ENCODE measurements at places on chromosomes 12 and 14.

DNA sequence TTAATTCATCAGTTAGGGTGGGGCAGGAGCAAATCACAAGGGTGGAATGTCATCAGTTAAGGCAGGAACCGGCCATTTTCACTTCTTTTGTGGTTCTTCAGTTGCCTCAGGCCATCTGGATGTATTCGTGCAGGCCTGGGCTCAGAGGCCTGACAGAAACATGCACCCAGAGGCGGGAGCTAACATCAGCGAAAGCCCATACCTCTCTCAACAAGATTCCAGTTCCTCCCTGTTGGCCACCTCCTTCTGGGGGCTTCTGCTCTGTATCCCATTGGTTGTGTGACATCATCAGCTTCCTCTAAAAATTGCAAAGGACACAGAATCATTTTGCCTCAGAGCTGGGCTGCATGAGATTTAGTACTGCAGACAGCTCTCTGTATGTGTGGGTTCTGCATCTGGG lies 134.3 kb downstream of the ZNF664 start:
- H3K4me1 ChIP-seq, result peaks cover 21% of the 10 kb centered on the region
- peaks cover 3% of the 10 kb centered on the region for H3K27me3 ChIP-seq
- no peak for DNase-seq
- no peak overlapping the region for H3K27ac ChIP-seq
- H3K36me3 ChIP-seq, result peaks cover 11% of the 10 kb centered on the region
- no peak overlapping the region for H3K4me3 ChIP-seq

GRCh38 chr14:104360501-104360900 lies 219.1 kb upstream of the C14orf180 start:
- no peak for DNase-seq
- no peak overlapping the region for H3K4me3 ChIP-seq
- H3K4me1 ChIP-seq, result no peaks in the 10 kb centered on the region
- H3K36me3 ChIP-seq, result no peaks in the 10 kb centered on the region

DNA sequence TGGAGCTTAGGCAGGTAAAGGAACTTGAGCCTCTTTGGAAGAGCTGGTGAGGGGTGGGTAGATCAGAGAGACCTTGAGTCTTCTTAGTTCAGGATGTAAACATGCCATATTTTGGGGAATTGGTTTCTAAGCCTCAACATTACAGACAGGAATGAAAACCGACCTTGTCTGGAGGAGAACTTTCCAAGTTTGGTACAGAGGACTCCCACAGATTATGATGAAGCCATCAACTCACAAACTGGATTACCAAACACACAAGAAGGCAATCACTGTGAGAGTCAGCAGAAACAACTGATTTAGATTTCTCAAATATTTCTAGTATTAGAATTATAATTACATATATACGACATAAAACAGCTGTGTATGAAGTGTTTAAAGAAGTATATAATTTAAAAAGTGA lies 22.3 kb upstream of the AMN1 start:
- H3K36me3 ChIP-seq, result peaks cover 19% of the 10 kb centered on the region
- H3K4me3 ChIP-seq, result no peak overlapping the region
- H3K27me3 ChIP-seq, result peaks cover under 1% of the 10 kb centered on the region
- H3K27ac ChIP-seq, result no peak overlapping the region

GRCh38 chr14:68656452-68656851 lies 136.4 kb downstream of the ZFP36L1 start:
- no peak overlapping the region for H3K4me3 ChIP-seq
- DNase-seq, result no peak
- peaks cover 75% of the 10 kb centered on the region for H3K4me1 ChIP-seq

- no peak overlapping the region for H3K27ac ChIP-seq
- H3K27me3 ChIP-seq, result peaks cover 38% of the 10 kb centered on the region
- no peak for DNase-seq
- H3K4me3 ChIP-seq, result no peak overlapping the region
- H3K36me3 ChIP-seq, result peaks cover 7% of the 10 kb centered on the region
- peaks cover 11% of the 10 kb centered on the region for H3K4me1 ChIP-seq
Measured at GRCh38 chr12:117090816-117091711, 8.2 kb downstream of the TESC start.

GRCh38 chr12:13209436-13210235 lies 13.1 kb downstream of the EMP1 start:
- H3K36me3 ChIP-seq, result no peaks in the 10 kb centered on the region
- H3K4me3 ChIP-seq, result peak overlapping the region; percentile 15
- peaks cover 72% of the 10 kb centered on the region for H3K4me1 ChIP-seq

DNA sequence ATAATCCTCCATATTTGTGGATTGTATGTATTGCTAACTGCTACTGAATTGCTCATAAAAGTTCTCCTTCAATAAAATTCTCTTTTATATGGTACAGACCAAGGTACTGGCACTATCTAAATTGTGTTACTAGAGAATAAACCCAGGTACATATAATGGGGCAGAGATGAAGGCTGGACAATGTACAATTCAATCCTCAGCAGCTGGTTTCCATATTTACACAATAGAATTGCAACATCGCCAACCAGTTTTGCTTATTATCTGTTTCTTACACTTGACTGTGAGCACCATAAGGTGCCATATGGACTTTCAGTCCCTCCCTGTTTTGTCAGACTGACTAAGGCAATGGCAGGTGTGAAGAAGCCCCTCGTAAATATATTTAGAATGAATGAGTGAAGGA lies 18.1 kb downstream of the KITLG start:
- no peak overlapping the region for H3K4me3 ChIP-seq
- no peak for DNase-seq
- H3K27me3 ChIP-seq, result peaks cover 3% of the 10 kb centered on the region
- no peaks in the 10 kb centered on the region for H3K36me3 ChIP-seq
- peaks cover 30% of the 10 kb centered on the region for H3K4me1 ChIP-seq

DNA sequence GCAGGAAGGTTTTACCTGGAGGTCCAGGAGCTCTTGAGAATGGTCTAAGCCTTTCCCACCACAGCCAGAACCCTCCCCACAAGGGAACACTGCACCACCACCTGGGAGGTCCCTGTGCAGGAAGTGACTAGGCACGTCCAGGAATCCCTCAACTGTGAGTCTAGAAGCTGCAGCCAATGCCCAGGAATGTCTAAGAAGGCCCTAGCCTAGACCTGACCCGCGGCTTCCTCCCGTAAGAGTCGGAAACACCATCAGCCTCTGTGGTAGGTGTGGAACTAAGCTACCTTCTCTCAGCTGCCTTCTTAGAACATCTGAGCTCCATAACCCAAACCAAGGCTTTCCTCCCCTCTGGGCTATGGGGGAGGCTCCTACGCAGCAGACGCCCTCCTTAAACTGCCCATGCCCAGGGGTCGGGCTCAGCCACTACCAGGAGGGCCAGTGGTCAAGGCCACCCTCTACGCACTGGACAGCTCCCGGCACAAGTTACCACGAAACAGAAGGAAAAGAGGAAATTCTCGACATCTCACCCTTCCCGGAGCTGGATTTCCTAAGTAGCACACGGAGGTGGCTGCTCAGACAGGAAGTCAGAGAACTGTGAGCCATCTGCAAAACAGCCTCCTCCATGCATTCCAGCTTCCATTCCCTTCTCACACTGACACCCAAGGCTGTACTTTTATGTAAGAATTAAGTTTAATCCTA lies 25.5 kb downstream of the ZFYVE21 start:
- H3K36me3 ChIP-seq, result peaks cover 36% of the 10 kb centered on the region
- H3K4me1 ChIP-seq, result peaks cover 14% of the 10 kb centered on the region
- peak overlapping the region; percentile 51 for H3K27ac ChIP-seq
- H3K4me3 ChIP-seq, result no peak overlapping the region
- DNase-seq, result no peak

GRCh38 chr12:52038447-52038846 lies 12.8 kb upstream of the NR4A1 start:
- H3K4me3 ChIP-seq, result peak overlapping the region; percentile 84
- DNase-seq, result no peak
- peaks cover 37% of the 10 kb centered on the region for H3K4me1 ChIP-seq
- H3K27ac ChIP-seq, result no peak overlapping the region

- no peaks in the 10 kb centered on the region for H3K27me3 ChIP-seq
- H3K4me1 ChIP-seq, result no peaks in the 10 kb centered on the region
- H3K4me3 ChIP-seq, result no peak overlapping the region
- no peak overlapping the region for H3K27ac ChIP-seq
Measured at GRCh38 chr14:55302367-55303124, 31.3 kb downstream of the FBXO34 start.

GRCh38 chr12:80472911-80473500 lies 29.0 kb downstream of the PTPRQ start:
- peak; percentile 20 for DNase-seq
- H3K27ac ChIP-seq, result no peak overlapping the region
- no peaks in the 10 kb centered on the region for H3K36me3 ChIP-seq
- no peak overlapping the region for H3K4me3 ChIP-seq
- H3K4me1 ChIP-seq, result no peaks in the 10 kb centered on the region
- H3K27me3 ChIP-seq, result no peaks in the 10 kb centered on the region

GRCh38 chr12:68868043-68868790 lies 60.2 kb downstream of the MDM2 start:
- no peaks in the 10 kb centered on the region for H3K27me3 ChIP-seq
- H3K4me1 ChIP-seq, result peaks cover 5% of the 10 kb centered on the region
- no peak overlapping the region for H3K4me3 ChIP-seq
- peak overlapping the region; percentile 18 for H3K27ac ChIP-seq

DNA sequence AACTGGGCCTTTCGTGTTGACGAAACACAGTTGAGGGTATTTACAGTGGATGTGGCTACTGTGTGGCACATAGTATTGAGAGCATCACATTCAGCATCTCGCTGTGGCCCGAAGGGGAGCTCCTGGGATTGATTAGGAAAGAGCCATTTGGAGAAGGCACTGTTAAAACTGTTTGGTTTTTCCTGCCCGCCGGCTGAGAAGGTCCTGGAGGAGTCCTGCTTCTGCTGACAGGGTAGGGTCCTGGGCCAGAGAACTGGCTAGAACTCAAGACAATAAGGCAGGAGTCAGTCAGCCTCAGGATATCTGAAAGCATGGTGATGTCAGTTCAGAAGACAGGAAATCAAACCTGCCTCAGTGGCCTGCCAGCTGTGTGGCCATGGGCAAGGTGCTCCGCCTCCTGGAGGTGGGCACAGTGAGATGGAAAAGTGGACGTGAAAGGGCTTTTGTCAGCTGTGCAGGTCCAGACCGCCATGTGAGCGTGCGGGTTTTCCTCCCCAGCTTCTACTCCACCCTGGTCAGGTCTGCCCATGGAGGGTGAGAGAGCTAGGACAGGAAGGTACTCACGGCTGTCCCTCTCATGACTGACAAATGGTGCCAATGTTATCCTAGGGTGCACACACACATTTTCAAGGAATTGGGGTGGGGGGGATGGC lies 92.3 kb downstream of the NTF3 start:
- no peak for DNase-seq
- peaks cover 39% of the 10 kb centered on the region for H3K4me1 ChIP-seq
- peaks cover under 1% of the 10 kb centered on the region for H3K36me3 ChIP-seq
- peak overlapping the region; percentile 88 for H3K27ac ChIP-seq
- peaks cover 8% of the 10 kb centered on the region for H3K27me3 ChIP-seq

GRCh38 chr12:6818222-6818621 lies 3.4 kb upstream of the GPR162 start:
- DNase-seq, result peak; percentile 39
- peaks cover 10% of the 10 kb centered on the region for H3K27me3 ChIP-seq
- no peaks in the 10 kb centered on the region for H3K36me3 ChIP-seq
- H3K27ac ChIP-seq, result peak overlapping the region; percentile 80
- peaks cover 75% of the 10 kb centered on the region for H3K4me1 ChIP-seq

DNA sequence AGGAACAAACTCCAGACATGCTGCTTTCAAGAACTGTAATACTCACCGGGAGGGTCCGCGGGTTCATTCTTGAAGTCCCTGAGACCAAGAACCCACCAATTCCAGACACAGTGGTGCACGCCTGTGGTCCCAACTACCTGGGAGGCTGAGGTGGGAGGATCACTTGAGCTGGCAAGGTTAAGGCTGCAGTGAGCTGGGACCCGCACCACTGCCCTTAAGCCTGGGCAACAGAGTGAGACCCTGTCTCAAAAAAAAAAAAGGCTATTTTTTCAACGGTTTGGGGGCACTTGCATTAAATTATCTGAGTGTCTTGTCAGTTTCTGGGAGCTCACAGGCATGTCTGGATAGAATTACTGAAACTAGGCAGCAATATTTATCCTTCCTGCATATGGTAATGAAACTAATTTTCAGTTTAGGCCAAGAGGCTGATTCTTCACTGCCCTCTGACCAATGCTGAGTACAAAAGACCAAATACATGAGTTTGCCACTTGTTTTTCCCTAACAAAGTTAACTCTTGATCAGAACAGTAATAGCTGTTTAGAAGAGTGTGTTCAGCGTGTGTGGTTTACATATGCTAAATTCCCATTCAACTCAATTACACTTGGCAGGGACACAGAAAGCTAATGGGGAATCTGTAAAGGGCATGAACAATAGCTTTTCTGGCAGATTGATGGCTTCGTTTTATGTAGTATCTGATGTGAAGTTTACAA lies 65.8 kb upstream of the RASSF3 start:
- no peaks in the 10 kb centered on the region for H3K27me3 ChIP-seq
- H3K36me3 ChIP-seq, result no peaks in the 10 kb centered on the region

DNA sequence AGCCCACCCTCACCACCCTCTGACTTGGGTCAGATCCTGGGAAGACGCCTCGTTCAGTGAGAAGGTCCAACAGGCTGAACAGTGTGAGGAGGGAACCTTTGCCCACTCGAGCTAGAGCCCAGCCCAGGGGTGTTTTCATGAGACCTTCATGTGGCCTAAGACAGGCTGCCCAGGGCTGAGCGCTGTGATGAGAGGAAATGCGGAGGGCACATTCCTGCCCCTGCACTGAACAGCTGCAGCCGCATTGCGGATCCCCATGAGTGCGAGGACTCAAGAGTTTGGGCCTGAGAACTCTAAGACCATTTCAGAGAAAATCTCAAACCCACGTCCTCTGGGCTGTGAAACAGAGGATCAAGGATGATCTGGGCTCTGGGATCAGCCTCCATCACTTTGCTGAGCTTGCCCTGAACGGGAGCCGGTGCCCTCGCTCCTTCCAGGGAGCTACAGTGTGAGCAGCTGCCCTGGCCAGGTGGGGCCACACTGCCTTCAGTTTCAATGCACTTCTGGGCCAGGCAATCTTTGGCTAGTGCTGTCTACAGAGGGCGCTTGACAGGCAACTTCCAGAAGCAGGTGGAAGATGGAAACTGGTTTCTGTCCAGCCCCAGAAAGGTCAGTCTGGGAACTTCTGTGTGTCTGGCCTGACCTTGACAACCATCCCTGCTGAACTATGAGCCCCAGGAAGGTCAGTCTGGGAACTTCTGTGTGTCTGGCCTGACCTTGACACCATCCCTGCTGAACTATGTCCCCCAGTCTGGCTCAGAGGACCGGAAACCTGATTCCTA lies 43.5 kb upstream of the P2RX7 start:
- peaks cover 35% of the 10 kb centered on the region for H3K27me3 ChIP-seq
- H3K4me3 ChIP-seq, result no peak overlapping the region
- DNase-seq, result no peak
- H3K27ac ChIP-seq, result no peak overlapping the region

DNA sequence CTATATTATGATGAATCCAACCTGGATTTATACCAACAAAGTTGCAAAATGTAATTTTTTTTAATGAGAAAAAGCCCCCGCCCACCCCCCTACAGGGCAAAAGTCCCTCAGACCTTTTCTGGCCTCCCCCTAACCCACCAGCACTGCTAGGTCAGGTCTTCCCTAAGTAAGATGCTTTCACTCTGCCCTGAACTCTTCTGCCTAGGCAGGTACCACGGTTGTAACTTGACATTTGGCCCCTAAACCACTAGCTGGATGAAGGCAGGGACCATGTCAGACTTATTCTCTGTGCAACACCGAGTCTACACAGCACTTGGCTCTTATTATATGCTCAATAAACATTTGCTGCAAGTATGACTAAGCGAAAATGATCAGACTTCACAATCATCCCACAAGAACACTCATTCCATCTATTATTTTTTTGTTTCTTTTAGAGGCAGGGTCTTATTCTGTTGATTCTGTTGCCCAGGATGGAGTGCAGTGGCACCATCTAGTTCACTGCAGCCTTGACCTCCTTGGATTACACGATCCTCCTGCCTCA lies 63.2 kb downstream of the SPRING1 start:
- peaks cover 35% of the 10 kb centered on the region for H3K4me1 ChIP-seq
- no peaks in the 10 kb centered on the region for H3K36me3 ChIP-seq
- DNase-seq, result no peak
- H3K27ac ChIP-seq, result no peak overlapping the region
- H3K4me3 ChIP-seq, result no peak overlapping the region
- H3K27me3 ChIP-seq, result peaks cover 4% of the 10 kb centered on the region
